ENCODE measurements at places on chromosomes 1 and 21.
A peak's percentile ranks its signal among the peaks of the same experiment; 100 is the strongest.

DNA sequence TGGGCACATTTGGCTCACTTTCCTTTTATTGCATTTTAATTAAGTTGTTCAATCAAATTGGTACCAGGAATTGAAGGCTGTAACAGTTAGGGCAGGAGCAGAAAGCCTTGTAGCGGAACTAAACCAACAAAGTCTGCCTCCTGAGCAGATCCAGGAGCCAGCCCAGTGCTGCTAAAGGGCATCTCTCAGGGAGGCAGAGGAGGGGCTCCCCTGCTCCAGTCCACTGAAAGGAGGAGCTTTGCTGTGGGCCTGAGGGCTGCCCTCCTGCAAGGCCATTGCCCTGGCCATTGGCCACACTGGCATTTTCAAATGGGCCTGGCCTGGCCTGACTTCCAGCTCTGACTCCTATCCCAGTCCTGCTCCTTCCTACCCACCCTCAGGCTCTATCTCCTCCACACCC, 3.7 kb upstream of the TRABD2B start:
- no peak for DNase-seq

DNA sequence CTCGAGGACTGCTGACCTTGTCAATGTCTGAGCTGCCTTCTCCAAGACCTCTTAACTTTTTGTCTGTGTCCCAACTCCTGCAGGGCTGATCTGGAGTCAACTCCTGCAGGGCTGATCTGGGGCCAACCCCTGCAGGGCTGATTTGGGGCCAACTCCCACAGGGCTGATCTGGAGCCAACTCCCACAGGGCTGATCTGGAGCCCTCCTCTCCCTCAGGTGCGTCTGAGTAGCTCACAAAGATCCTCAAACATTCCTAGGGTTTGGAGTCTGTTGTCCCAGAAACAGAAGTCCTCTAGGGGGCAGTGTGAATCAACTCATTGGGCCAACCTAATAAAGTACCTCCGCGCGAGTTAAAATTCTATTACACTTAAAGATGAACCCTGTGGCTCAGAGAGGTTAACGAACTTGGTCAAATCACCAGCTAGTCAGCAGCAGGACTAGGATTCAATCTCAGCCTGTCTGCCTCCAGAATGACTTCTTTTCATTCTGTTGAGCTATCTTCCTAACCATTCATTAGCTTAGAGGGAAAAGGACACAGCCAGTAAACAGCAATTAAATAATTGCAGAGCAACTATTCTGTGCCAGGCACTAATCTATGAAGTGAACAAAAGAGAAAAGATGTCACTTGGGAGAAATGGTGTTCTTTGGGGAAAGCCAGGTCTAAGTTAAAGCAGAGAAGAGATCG, 17.2 kb upstream of the RLF start:
- peak; percentile 52 for DNase-seq

GRCh38 chr1:24930260-24931145, at the start of gene RUNX3:
TSS of gene RUNX3 (minus strand) at chr1:24930276. CDS start at chr1:24929868, 408 bp downstream.
- peak; percentile 70 for DNase-seq

- no peak for DNase-seq
Measured at GRCh38 chr1:112841825-112842224, 114.2 kb downstream of the SLC16A1 start.

DNA sequence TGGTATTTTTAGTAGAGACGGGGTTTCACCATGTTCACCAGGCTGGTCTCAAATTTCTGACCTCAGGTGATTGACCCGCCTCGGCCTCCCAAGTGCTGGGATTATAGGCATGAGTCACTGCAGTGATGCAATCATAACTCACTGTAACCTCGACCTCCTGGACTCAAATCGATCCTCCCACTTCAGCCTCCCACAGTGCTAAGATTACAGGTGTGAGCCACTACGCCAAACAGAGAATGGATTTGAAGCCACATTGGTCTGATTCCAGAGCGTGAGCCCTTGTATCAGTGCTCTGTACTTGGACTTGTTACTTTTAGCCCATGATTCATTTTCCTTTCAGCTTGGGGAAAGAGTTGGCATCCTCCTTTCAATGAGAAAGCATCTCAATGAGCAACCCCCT, 14.9 kb upstream of the ZNF683 start:
- DNase-seq, result peak; percentile 20

DNA sequence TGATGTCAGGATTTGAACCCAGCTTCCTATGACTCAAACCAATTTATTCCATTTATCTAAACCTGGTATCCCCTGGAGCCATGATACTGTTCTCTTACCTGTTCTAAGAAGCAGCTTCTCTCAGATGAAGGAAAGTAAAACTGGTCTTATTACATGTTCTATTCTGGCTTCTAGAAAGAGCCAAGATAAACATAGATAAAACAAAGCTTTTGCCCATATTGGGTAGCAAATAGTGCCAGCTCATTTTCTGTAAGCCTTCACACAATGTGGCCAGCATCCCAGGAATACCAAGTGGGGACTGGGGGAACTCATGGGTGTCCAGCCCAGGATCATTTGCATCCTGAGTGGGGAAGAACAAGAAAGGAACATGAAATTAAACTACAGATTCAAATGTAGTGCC, 53.5 kb upstream of the EPHA8 start:
- no peak for DNase-seq

- no peak for DNase-seq
Measured at GRCh38 chr1:59436637-59437036, 139.7 kb downstream of the FGGY start.

- no peak for DNase-seq
Measured at GRCh38 chr1:55402142-55402541, 187.0 kb upstream of the USP24 start.

- no peak for DNase-seq
Measured at GRCh38 chr21:39281853-39282252, 31.6 kb downstream of the BRWD1 start.

DNA sequence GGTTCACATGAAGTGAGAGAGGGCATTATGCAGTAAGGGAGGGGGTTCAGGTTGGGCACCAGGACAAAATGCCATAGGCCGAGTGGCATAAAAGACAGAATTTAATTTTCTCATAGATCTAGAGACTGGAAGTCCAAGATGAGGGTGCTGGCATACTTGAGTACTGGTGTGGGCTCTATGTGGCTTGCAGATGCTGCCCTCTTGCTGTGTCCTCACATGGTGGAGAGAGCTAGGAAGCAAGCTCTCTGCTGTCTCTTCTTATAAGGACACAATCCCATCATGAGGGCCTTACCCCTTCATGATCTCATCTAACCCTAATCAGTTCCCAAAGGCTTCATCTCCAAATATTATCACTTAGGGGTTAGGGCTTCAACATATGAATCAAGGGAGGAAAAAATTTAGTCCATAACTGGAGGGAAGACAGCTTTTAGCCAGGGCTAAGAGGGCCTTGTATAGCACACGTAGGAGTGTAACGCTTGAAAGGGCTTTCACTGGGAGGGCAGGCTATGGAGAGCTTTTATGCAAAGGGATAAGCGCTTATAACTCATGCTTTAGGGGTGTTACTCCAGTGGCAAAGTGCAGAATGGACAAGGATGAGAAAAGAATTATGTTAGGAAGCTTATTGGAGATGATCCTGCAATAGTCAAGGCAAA, 64.5 kb downstream of the PLPPR5 start:
- DNase-seq, result no peak

DNA sequence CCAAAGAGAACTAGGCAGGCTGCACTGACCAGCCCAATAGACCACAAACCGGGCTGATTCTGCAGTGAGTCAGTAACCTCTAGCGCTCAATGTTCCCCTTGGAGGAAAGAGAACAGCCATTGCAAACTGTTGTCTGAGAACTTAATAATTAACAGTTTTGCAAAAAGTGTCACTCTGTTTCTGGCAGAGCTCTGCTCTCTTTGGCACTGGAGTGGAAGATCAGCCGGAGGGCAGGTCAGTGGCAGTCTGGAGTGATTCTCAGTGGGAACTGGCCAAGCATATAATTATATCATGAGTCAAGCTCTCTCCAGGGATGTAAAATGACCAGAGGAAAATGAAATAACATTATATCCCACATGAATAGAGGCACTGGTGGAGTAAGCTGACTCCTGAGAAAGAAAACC, 238.3 kb downstream of the HLX start:
- no peak for DNase-seq

GRCh38 chr1:93904228-93904627, 5.0 kb downstream of the GCLM start:
- no peak for DNase-seq

GRCh38 chr1:174414203-174414602, 33.6 kb upstream of the GPR52 start:
- DNase-seq, result no peak

DNA sequence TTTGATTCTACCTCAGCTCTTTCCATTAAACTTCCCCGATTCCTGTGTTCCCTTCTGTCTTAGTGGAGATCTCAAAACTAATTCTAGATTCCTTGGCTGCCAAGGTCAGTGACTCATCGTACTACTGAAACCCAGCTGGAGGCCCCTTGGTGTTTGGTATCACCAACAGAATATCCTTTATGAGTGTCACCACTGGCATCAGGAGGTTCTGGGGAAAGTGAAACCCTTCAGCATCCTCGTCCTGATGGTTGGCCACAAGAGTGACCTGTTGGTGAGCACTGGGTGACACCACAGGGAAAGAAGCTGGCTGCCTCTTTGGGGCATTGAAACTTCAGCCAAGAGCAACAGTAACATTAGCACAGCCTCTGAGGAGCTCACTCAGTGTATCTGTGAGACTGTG, 9.6 kb downstream of the RAB42 start:
- DNase-seq, result no peak

GRCh38 chr1:177355575-177355974, 184.8 kb downstream of the BRINP2 start:
- DNase-seq, result no peak

GRCh38 chr1:229230893-229231753, 39.8 kb upstream of the RAB4A start:
- no peak for DNase-seq

- no peak for DNase-seq
Measured at GRCh38 chr1:58996341-58997059, 212.7 kb upstream of the JUN start.

DNA sequence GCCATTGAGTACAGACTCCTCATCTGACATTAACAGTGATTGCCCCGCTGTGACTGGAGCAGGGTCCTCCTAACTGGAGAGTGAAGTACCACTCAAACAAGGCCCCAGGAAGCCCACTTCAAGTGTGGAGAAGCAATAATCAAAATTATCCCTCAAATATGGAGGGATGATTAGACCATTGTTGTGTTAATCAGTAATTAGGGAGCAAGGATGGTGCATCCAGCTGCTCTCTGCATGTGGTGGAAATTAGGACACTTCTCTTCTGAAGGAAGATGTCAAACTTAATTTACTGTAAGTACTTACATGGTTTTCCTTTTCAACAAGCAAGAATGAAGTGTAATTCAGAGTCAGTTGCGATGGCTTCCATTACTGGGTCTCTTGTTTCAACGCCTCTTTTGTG, 3.4 kb upstream of the ZP4 start:
- no peak for DNase-seq

DNA sequence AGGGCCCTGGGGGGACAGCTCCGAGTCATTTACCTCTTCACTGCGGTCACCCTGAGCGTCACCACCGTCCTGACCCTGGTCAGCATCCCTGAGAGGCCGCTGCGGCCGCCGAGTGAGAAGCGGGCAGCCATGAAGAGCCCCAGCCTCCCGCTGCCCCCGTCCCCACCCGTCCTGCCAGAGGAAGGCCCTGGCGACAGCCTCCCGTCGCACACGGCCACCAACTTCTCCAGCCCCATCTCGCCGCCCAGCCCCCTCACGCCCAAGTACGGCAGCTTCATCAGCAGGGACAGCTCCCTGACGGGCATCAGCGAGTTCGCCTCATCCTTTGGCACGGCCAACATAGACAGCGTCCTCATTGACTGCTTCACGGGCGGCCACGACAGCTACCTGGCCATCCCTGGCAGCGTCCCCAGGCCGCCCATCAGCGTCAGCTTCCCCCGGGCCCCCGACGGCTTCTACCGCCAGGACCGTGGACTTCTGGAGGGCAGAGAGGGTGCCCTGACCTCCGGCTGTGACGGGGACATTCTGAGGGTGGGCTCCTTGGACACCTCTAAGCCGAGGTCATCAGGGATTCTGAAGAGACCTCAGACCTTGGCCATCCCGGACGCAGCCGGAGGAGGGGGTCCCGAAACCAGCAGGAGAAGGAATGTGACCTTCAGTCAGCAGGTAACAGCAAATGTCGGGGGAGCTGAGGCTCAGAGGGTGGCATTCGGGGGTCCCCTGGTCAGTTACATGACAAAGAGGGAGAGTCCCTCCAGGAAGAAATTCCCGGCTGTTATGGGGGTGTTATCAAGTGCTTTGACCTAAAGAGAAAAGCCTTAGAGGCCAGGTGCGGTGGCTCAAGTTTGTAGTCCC, 12.6 kb downstream of the SLC45A1 start:
- DNase-seq, result no peak

GRCh38 chr21:22292144-22292543, 1293.9 kb downstream of the NCAM2 start:
- no peak for DNase-seq

All from Caco-2 (cell line).